Renal cortex interstitium (tissue), 15 donors: ENCODE measurements at places on chromosomes 5 and 9.

DNA sequence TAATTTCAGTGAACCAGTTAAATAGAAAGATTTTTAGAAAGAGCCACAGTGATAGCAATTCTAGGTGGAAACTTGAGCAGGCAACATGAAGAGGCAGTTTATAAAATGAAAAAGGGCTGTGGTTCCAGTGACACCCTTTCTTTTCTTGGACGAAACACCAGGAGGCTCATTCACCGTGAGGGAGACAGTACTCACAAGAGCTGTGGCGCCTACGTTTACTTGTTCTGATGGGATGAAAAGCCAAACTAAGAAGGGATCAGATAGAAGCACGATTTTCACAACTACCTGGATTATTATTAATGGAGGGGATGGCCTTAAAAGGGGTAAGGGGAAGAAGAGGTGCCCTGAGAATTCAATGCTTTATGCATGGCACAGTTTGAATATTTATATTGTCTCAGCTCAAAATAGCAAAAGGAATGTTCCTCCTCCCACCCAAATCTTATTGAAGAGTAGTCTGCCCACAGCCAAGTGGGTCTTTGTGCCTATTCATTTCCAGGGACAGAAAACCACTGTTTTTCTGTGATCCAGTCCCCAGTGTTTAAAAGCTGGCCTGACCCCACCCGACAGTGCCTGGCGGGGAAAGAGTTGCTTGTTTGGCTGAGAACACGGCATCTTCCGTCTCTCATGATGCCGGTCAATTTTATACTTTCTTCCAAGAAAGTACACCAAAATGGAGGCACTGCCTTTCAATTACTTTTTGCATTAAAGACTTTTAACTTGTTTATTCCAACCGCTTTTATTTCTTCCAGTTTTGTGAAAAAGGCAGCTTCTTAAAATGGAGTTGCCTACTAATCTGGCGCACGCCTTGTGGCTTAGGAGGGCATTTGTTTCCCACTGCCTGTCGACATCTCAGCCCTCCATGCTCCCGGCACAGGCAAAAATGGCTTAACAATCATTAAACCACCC is 51.9 kb downstream of the HABP4 start:
- DNase-seq, result no peak

DNA sequence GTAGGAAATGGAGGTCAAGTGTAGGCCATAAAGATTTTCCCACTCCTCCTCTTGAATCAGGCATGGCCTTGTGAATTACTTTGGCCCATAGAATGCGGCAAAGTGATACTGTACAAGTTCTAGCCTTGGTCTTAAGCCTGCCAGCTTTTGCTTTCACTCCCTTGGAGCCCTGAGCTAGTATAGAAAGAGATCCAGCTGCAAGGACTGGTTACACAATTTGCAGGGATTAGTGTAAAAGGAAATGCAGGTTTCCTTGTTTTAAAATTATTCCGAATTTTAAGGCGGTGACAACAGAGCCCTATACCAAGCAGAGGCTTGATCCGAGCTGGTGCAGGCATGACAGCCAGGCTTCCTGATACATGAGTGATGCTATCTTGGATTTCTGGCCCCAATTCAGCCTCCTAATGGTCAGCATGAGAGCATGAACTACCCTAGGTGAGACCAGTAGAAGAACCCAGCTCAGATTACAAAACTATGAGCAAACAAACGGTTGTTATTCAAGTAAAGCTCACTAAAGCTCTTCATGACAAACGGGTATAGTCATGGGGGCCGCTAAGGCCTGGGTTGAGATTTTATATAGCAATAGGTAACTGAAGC is 257.9 kb downstream of the DOCK8 start:
- DNase-seq, result no peak

GRCh38 chr9:8879284-8879683 is 1079.7 kb upstream of the DMAC1 start:
- no peak for DNase-seq

GRCh38 chr5:40556811-40557210 is 122.9 kb upstream of the PTGER4 start:
- DNase-seq, result no peak

DNA sequence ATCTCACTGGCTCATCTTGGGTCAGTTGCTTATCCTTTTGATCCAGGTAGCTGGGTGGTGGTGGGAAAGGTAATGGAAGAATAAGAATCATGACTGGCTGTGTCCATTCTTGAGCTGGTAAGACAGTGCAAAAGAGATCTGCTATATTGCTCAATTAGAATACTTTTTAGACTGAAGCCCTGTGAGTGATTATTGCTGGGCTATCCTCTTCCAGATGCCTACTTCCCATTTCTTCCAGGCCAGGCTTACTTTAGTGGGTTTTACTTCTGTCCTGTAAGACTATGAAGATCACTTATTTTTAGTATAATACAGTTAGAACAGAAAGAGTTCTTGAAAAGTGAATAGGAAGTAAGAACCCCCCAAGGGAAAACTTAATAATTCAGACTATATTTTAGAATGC is 7.2 kb downstream of the MARCHF6 start:
- DNase-seq, result no peak
